Stimulated activated naive CD4-positive, alpha-beta T cell (primary cell): ENCODE measurements at places on chromosomes 12 and 14.

DNA sequence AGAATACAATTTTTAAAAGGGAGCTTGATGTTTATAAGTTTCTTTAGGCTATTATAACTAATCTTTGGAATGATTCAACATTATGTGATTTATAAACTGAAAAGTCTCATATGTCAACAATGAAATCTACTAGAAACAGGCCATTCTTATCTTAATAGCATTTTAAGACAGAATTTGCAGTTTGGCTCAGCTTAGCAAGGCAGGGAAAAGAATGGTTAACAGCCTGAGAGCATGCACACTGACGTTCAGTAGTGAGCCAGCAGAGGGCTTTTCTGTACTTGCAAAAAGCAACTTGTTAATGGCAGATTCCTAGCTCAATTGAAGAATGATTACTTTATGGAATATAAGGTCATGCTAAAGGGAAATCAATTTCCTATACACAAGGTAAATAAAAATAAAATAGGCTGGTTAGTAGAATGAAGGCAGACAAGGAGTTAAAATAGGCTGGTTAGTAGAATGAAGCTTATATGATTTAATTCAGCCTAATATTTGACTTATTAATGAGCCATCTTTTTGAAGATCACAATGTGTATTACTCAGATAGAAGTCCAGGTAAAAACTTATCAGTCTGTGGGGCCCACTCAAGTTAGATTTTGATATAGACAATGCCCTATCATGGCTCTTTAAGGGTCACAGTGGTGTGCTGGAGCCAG lies 95.9 kb downstream of the OTOGL start:
- DNase-seq = no peak

DNA sequence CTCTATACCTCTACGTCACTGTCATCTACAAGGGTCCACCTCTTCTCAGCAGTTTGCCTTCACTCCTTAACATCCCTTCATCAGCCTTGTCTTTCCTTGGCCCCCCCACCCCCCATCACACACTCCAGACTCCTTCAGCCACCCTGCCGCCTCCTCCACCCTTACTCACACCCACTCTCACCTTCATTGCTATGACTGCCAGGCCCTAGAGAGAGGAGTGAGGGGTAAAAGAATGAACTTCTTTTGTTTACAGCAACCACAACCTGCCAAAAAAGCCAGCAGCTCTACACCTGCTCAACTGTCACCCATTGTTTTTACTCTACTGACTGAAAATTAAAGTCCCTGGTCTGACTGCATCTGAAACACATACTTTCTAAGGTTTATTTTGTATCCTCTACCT lies 112.8 kb downstream of the DUSP6 start:
- DNase-seq = no peak

DNA sequence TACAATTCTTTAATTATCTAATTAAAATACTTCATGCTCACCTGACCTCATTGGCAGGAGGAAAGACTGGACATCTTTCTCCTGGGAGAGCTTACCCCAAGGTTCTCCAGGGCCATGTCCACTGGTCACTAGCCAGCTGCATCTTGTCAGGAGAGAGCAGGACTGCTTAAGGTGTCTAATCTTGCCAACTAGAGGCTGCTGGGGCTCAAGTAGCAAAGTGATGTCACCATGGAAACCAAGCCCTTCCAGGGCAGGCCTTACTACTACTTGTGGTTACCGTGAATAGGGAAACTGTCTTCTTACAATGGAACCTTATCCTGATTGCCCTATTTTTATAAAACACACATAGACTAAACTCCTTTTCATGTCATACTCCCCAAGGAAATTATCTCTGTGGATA lies 376.4 kb downstream of the SNAPC1 start:
- no peak for DNase-seq

DNA sequence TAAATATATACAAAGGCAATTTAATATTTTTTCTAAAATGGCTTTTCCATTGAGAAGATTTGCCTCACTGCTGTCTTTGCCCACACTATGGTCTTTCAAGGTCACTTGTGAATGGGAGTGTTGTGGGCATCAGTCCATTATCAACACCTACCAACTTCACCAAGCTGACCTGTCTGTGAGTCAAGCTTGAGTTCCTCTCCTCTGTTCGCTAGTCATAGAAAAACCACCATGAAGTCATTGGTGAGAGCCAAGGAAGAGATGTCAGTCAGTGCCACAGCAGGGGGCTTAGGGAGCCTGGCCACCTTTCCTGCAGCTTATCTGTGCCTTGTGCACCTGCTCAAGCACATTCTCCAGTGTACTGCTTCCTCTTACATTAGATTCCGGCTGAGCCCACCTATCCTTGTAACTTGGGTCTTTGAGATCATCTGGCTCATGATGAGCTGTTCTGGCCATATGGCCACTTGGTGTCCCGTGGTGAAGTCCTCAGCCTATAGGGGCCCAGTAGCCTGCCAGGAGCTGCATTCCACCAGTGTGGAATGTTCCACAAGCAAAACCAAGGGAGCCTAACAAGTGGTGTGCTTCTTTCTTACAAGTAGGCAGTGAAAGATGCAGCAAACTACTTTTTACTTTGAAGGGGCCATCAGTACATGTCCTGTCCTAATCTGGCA lies 80.8 kb upstream of the C12orf71 start:
- no peak for DNase-seq

GRCh38 chr14:99586761-99587459 lies 17.1 kb downstream of the CCDC85C start:
- DNase-seq = no peak

GRCh38 chr12:57591782-57592325 lies 862 bp downstream of the PIP4K2C start:
- DNase-seq = no peak

GRCh38 chr14:65373016-65373670 lies 39.4 kb upstream of the FUT8 start:
- DNase-seq = no peak

GRCh38 chr12:44628180-44628579 lies 247.9 kb downstream of the NELL2 start:
- no peak for DNase-seq

- DNase-seq = no peak
Observed at GRCh38 chr14:106343626-106344025, 817.2 kb downstream of the TMEM121 start.

GRCh38 chr14:69820991-69821390 lies 23.9 kb upstream of the SLC10A1 start:
- DNase-seq = no peak

GRCh38 chr12:120821878-120822277 lies 82.3 kb downstream of the SPPL3 start:
- DNase-seq = no peak

- no peak for DNase-seq
Observed at GRCh38 chr14:51822499-51822898, 37.9 kb upstream of the GNG2 start.

DNA sequence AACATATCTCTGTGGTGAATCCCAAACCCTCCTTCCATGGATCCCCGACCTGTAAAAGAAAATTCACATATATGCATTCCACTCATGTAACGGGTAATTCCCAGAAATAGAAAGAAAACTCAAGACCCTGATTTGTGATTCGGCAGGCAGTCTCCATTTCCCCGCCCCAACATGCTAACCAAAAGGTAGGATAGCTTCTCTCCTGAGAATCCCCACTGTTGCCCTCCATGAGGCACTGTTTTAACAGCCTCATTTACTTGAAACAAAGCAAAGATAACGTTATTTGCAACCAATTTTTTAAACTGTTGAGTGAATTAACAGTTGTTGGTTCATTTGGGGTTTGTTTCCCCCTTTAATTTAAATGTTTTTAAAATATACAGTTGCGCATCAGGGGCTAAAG lies 774 bp upstream of the SLC2A13 start:
- no peak for DNase-seq

- no peak for DNase-seq
Observed at GRCh38 chr14:67510121-67510520, 21.6 kb upstream of the TMEM229B start.

DNA sequence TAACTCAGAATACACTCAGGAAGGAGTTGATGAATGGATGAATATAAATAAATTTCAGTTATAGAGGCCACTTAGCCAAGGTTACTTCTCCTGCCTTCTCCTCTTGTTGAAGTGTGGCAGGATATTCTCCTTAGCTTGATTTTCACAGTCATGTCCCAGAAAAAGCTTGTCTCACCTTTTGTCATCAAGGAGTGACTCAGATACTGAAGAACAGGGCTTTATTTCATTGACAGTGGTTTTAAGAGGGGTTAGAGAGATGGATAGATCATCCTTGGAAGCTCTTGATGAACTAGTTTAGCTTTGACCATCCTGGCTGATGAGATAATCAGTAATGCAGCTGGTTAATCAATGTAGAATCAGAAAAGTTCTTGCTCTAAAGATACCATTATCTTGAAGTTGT lies 35.0 kb upstream of the CFAP54 start:
- DNase-seq = no peak

GRCh38 chr14:72780751-72781150 lies 113.2 kb downstream of the DPF3 start:
- no peak for DNase-seq

- no peak for DNase-seq
Observed at GRCh38 chr12:111685322-111685810, 390 bp downstream of the BRAP start.

GRCh38 chr12:57765698-57766463 lies 997 bp downstream of the CYP27B1 start:
- no peak for DNase-seq

DNA sequence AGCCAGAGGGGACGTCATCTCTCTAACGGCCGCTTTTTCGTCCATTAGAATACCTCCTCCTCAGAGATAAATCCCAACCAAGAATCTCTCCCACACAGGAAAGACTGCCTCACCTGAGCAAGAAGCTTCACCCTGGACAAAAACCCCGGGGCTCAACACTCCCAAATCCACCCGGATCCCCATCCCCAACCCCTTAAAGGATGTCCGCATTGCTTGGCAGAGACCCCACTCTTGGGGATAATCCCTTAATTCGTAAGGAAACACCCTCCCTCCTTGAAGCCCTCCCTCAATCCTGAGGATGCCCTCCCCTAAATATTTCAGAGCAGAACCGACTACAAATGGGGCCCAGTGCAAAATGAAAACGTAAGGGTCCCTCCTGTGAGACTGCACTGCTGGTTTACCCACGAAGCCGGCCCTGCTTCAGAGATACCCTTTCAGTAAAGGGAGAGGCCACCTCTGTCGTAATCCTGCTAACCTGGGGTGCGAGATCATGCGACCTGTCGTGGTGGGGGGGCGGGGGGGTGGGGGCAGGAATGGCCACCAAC lies 655 bp upstream of the DYNLL1 start:
- DNase-seq = no peak

DNA sequence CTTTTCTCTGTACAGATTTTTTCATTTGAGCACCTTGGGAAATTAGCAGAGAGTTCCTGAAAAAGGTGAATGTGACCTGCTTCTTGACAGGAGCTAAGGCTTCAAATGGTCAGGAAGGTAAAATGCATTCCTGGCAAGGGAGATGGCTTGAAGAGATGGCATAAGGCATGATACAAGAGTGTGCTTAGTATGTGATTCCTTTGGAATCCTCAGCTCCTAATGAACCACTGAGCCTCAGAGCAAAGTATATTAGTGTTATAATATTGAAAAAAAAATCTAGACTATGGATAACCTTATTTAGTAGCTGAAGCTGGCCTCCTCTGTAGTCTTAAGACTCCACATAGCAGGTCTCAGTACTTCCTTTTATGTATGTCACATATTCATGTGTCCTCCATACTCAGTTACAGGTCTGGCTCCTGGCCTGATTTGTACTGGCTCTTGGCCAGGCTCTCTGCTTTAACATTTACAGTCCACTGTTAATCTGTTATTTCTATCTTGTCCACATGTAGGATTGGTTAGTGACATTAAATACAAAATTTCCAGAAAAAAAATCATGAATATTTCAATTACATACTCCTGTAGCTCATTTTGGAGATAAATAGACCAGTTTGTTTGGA lies 17.9 kb downstream of the TOGARAM1 start:
- DNase-seq = no peak

DNA sequence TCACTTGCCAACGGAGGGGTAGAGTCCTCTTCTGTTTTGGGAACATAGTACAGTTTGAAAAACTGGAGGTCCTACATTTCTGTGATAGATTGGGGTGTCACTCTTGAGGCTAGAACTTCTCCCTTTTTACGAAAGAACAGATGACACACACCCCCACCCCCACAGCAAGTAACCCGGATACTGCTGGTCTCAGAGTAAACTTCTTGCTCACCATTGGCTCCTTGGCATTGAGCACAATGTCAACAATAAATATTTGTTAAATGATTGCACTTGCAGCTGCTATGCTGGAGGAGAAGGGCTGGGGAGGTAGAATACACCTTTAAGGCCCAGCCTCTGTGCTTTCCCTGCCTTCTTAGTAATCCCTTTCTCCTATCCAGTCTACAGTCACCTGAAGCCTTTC lies 149.8 kb downstream of the TGFB3 start:
- DNase-seq = no peak

- DNase-seq = no peak
Observed at GRCh38 chr12:5268424-5269210, 163.3 kb upstream of the NTF3 start.

GRCh38 chr12:102096855-102097254 lies 23.1 kb downstream of the NUP37 start:
- no peak for DNase-seq

DNA sequence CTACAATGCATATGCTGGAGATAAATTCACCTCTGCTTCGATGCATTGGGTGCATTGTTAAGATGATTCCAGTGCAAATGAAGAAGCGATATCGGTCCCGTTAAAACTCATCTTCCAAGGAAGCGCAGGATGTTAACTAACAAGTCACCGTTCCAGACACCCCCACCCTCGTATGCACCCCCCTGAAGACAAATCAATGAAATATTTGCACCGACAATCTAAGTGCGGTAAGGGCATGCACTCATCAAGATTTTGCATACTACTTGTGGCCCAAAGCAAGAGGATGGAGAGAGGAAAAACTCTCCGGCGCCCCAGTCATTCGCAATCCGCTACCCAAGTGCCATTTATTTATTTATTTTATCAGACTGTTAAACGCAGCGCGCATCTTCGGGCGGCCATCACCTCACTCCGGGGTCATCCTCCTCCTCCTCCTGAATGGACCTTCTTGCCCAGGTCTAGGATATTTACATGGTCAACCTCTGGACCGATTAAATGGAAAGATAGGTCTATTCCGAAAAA lies 1.2 kb downstream of the NOVA1 start:
- DNase-seq = no peak

DNA sequence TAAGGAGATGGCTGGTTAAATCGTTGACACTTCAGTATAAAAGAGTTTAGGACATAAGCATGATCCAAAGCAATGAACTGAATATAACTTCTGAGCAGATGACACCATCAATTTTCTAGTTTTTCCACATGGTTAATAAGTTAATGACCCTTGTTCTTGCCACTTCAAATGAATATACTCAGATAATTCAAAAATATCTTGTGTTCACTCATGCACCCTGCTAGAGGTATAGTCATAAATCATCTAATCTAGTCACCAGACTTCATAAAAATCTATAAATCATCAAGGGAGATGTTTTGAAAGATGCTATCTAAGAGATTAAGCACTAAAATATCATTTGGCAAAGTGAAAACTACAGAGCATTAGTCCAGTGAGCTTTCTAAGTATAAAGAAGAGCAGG lies 131.9 kb downstream of the MDGA2 start:
- DNase-seq = no peak

- no peak for DNase-seq
Observed at GRCh38 chr14:73188501-73188911, 48.8 kb upstream of the PAPLN start.
